ENCODE measurements at places on chromosomes 3 and 15.

GRCh38 chr3:134867277-134867676, 72.2 kb downstream of the EPHB1 start:
- peak; percentile 31 for DNase-seq

GRCh38 chr15:56765251-56765650, 31.9 kb upstream of the ZNF280D start:
- no peak for DNase-seq

- DNase-seq: no peak
Observed at GRCh38 chr3:120033596-120033995, 60.7 kb downstream of the GSK3B start.

GRCh38 chr3:35224565-35225295, 414.6 kb upstream of the ARPP21 start:
- no peak for DNase-seq

DNA sequence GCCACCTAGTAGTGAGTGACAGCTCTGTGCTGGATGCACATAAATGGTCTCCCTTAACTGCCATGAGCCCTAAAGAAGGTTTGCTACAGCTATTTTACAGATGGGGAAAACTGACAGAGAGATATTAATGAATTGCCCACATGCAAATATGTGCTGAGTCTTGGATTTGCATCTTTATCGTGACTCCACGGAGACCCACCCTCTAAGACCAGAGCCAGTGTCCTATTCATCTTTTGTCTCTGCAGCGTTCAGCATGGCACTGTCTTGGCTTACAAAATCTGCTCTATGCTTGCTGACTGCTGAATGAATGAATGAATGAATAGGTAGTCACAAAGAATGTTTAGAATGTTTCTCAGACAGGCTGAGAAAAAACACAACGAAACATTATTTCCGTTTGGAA, 48.3 kb downstream of the BTD start:
- DNase-seq: no peak

GRCh38 chr3:17752876-17753631, 10.6 kb upstream of the TBC1D5 start:
- no peak for DNase-seq

DNA sequence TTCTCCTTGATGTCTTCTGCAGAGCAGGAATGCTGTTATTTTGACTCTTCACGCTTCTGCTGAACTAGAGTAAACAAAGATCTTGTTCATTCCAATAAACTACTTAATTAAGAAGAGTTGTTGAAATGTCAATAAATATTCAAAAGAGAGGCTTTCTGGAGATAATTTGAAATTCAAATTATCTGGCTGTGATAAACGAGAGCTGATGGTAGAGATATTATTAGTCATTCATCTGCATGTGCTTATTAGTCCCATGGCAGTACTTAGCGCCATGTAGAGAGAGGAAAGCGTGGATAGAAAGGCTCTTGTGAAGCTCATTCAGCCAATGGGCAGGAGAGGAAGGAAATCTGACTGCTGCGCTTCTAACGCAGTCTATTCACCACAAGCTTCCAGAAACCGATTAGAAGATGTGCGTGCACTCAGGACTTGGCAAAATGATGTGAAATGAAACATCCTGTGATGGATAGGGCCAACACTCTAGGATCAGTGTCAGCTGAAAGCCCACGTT, 251.1 kb downstream of the GABRB3 start:
- no peak for DNase-seq

- DNase-seq: no peak
Observed at GRCh38 chr3:194661374-194661773, 10.6 kb downstream of the LSG1 start.

- DNase-seq: no peak
Observed at GRCh38 chr3:168117853-168118313, 22.2 kb upstream of the GOLIM4 start.

GRCh38 chr3:39196671-39197356, 4.4 kb upstream of the XIRP1 start:
- DNase-seq: peak; percentile 68

DNA sequence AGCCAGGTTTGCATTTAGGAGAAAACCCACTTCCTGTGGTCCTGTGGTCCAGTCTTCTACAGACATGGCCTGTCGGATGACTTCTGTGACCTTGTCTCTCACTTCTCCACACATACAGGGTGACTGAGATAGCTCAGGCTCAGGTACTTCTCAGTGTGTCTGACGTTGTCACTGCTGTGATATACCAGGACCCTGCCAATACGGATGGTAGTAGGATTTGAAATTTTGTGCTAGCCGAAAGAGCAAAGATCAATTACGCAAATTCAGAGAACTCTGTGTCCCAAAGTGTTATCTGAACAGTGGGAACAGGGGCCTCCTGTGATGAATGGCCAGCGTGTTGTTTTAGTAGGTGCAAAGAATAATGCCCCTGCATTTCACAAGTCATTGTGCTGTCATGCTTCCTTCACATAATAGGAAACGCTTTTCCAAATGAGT, 128.9 kb downstream of the MCTP2 start:
- no peak for DNase-seq

DNA sequence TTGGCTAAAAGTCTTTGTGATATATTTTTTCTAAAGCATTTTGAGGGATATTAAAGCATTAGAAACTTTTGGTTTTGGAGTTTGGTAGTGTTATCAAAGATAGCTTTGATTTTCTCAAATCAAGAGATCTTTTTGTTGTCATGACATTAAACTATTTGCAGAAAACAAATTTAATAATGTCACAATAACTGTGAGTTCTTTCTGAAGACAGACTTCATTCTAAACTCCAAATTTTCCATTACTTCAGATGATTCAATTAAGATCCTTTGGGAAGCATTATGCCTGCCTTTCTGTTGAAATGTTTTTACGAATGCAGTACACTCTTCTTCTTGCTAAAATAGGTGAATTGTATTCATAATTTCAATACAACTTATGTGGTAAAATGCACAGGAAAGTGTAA, 145.4 kb downstream of the ALCAM start:
- DNase-seq: no peak

DNA sequence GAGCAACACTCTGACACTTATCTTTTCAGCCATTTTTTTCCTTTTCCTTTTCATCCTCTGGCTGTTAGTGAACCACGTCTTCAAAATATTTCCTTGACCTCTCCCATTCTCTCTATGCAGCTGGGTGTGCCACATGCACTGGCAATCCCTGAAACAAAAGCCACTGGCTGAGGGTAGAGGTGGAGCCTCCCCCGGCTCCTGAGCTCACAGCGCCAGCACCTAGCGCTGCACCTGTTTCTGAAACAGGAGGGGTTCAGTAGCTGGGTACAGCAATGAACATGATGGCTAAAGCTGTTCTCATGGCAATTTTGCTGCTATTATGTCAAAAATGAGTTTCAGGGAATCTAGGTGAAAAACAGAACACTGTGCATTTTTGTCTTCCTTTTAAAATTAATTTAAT, 314.7 kb upstream of the ATP10A start:
- no peak for DNase-seq

DNA sequence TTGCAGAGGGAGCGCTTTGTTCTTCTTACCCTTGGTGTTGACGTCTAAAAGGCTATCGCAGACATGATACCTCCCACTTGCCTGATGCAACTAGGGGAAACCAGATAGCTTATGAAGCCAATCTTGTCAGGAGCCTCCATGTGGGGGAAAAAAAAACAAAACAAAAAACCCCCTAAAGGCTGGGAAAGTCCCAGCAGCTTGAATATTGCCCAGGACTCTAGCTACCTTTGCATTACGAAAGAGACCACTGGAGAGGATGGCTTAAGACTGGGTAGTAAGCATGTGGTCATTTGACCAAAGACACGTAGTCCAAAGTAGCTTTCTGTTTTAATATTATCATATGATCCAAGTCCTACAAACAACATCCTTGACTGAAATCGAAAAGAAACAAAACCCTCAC, 120.7 kb upstream of the WNT5A start:
- DNase-seq: no peak

DNA sequence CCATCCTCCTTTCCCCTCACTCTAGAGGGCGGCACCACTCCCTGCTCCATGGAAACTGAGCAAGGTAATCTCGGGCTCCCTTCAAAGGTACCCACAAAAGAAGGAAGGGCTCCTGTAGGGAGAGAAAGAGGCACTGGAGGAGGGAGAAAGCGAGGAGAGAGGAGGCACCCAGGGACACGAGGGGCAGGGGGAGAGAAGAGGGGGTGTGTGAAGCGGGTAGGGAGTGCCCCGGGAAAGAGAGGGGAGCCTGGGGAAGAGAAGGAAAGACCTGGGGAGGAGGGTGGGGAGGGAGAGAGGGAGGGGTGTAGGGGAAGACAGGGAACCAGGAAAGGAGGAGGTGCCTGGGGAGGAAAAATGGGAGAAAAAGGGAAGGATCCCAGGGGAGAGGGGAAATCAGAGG, 523 bp downstream of the VILL start:
- DNase-seq: no peak

DNA sequence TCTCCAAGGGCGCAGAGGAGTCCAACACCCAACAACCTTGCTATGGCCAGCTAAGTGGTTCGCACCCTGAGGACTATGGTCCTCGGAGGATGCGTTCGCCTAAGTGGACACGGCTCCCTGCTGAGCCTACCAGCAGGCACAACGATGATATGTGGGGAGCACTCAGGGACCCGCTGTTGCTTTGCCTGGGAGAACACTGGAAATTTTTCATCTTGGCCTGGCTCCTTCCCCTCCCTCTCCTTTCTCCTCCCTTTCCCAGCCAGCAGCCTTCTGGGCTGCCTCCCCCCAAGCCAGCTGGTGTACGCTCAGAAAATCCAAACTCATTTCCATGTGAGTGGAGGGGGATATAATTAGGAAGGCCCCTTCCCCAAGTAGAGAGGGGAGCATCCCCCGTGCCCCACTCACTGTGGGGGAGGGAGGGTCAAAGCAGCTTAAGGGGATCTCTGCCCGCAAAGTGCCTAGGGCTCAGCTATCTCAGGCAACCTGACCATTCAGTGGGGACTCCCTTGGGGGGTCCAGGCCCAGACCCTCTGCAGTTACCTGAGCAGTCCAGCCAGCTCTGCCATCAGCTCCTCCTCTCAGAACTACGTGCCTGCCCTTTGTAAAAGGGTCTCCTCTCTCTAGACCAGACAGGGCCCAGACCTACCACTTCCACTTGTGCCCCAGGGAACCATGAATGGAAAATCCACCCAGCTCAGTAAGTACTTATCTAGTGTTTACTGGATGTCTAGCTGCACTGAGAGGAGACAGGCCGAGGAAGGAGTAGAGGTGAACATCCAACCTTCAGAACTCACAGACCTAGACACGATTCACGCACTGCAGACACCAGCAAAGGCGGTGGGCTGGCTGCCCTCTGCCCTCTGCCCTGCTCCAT, 742 bp upstream of the SEMA7A start:
- no peak for DNase-seq

DNA sequence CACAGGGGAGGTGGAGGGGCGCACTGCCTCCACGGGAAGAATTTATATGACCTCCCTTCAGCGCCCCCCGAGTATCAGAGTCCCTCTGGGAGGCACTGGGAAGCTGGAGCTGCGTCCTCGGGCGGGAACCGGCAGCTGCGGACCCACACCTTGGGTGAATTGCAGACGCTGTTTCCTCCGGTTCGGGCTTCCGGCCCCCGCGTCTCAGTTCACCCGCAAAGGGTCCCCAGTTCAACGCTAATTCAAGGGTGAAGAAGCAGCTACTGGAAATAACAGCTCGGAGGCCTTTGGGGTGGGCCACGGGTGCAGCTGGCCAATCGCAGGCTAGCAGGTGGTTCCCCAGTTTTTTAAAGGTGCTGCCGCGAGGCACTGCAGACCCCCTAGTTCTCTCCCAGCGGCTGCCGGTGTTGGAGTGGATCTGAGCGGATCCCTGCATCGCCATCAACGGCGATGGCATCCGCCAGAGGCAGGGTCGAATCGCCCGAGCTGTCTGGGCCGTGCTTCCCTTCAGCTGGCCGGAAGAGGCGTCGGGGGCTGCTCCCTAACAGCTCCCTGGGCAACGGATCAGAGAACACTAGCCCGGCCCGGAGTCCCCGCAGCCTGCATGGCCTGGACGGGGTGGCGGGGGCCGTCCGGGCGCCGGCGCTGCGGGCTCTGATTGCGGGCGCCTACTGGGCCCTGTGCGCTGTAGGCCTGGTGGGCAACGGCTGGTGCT, 19.4 kb upstream of the ADAMTS7 start:
- DNase-seq: no peak

DNA sequence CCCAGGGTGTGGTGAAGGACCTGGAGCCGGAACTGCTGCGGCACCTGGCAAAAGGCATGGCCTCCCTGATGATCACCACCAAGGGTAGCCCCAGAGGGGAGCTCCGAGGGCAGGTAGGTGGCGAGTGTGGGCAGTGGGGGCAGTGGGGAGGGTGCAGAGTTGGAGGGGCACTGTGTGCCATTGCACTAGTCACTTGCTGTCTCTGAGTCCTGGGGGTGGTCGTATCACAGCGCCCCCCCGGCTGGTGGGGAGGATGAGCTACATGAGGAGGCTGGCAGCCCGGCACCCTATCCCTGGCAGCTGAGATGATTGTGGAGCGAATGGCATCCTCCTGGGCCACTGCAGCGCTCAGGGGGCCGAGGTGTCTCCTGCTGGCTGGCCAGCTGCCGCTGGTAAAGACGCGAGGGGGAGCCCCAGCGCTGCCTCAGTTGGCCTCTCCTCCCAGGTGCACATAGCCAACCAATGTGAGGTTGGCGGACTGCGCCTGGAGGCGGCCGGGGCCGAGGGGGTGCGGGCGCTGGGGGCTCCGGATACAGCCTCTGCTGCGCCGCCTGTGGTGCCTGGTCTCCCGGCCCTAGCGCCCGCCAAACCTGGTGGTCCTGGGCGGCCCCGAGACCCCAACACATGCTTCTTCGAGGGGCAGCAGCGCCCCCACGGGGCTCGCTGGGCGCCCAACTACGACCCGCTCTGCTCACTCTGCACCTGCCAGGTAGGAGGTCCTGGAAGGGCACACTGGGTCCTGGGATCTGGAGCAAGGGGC, 6.4 kb downstream of the CHRD start:
- no peak for DNase-seq

Data from thyroid gland (tissue), 4 donors.